ENCODE measurements at places on chromosomes 13 and 19.
A peak's percentile ranks its signal among the peaks of the same experiment; 100 is the strongest.

DNA sequence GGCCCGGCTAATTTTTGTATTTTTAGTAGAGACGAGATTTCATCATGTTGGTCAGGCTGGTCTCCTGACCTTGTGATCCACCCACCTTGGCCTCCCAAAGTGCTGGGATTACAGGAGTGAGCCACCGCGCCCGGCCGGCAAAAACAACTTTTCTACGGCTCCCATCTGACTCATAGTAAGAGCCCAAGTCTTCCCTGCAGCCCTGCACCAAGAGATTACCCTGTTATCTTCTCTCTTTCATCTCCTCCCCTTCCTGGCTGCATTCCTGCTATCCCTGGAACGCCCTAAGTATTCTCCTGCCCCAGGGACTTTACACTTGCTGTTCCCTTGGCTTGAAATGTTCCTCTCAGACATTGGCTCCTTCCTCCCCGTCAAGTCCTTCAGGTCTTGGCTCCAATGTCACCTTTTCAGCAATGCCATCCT lies 6.6 kb downstream of the AP2S1 start:
- no peak for DNase-seq

DNA sequence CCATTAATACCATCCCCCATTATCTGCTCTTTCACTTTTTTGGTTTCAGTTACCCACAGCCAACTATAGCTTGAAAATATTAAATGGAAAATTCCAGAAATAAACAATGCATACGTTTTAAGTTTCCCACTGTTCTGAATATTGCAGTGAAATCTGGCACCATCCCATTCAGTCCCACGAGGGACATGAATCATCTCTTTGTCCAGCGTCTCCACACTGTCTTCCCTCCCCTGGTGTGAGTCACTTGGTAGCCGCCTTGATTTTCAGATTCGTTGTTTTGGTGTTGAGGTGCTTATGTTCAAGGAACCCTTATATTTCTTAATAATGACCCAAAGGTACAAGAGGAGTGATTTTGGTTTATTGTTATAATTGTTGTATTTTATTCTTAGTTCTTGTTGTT lies 246.1 kb downstream of the DCT start:
- DNase-seq = no peak

DNA sequence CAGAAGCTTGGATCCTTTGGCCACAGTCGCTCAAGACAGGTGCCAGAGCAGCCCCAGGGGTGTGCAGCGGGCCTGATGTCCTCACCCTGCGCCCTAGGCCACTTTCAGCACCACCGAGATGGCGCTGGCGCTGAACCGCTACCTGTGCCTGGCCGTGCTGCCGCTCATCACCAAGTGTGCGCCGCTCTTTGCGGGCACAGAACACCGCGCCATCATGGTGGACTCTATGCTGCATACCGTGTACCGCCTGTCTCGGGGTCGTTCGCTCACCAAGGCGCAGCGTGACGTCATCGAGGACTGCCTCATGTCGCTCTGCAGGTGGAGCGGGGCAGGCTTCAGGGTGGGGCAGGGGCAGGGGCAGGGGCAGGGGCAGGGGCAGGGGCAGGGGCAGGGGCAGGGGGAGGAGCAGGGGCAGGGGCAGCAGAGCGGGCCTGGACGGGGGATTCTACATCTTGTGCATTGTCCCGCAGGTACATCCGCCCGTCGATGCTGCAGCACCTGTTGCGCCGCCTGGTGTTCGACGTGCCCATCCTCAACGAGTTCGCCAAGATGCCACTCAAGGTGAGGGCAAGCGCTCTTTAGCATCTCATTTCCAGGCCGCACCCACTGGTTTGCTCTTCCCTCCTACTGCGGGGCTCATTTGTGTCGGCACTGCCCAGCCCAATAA lies 69.1 kb downstream of the RYR1 start:
- DNase-seq = no peak

- DNase-seq = no peak
Measured at GRCh38 chr13:64782466-64782865, 2447.7 kb downstream of the PCDH9 start.

GRCh38 chr19:10553943-10554381 lies 10.3 kb downstream of the ATG4D start:
- DNase-seq = peak; percentile 69

GRCh38 chr13:113862191-113862930 lies 1.5 kb downstream of the GAS6 start:
- DNase-seq = no peak

DNA sequence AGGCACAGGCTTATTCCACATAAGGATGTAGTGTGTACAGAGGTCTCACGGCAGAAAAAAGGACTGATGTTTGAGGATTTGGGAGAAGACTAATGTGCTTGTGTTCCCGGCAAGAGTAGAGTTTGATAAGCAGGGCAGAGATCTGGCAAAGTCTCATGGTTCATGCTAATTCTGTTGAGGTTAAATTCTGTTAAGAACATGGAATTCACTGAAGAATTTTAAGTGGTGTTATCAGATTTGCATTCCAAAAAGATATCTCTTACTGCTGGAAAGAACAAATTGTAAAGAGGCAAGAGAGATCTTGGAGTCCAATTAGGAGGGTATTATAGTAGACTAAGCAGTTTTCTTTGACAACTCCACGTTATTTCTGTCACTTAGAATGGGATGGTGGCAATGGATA lies 348.3 kb downstream of the TDRD3 start:
- no peak for DNase-seq

DNA sequence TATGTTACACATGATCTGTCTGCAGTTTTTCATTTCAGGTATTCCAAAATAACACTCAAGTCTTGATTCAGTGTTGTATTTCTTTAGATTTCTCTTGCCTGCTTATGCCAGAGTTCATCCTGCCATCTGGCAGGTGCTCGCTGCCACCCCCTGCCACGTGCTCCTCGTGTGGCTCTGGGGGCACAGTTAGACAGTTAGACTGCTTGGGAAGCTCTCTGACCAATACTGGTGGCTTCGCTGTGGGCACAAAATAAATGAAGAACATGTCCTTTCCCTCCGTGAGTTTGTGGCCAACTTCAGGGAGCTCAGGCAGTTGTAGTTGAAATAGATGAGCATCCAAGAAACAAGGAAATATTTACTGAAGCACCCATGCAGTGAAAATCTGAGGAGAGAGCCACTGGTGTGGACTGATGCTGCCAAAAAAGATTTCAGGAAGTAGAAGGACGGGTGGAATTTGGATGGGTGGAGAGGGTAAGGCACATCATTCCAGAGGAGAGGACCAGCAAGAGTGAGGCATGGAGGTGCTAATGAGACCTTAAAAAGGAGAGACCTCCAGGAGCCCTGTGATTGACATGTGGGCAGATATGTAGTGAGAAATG lies 37.5 kb upstream of the GPR183 start:
- no peak for DNase-seq

GRCh38 chr13:39776439-39776838 lies 121.0 kb downstream of the COG6 start:
- DNase-seq = no peak

DNA sequence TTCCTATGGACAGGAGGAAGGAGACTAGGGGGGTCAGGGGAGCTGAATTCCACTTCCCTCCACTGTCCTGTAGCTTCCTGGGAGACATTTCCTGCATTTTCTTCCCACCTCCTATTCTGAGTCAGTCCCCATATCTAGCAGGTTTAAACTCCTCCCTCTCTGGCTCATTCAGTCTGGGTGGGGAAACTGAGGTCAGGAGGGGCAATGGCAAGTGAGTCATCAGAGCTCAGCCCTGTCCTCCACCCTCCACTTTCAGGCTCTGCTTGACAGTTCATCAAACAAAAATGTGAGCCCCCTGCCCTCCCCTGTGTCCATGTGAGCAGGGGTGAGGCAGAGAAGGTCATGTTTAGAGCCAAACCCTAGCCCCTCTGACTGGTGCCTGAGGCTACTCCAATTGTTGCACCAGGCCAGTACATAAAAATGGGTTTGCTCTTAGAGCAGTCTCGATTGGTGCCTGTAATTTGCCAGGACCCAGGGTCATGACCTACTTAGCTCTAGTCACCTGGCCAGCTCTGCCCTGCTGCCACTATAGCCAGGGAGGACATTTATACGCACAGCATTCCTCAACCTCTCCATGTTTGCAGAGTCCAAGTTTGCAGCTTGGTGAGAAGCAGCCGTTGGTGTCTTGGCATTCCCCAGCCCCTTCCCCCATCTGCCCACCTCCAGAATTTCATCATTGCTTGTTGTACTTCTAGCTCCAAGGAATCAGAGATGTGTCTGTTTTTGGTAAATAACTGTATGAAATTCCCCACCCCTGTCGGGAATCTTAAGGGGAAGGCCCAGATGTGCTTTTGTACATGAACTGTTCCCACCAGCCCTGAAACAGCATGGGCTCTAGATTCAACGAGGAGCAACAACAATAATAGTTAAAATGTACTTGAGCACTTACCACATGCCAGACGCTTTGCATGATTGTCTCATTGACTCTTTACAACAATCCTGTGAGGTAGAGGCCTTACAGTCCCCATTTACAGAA lies 20.7 kb downstream of the SAMD4B start:
- no peak for DNase-seq

GRCh38 chr13:97325738-97326137 lies 103.6 kb downstream of the MBNL2 start:
- DNase-seq = no peak

GRCh38 chr13:36959456-36960116 lies 39.5 kb upstream of the SMAD9 start:
- DNase-seq = no peak

GRCh38 chr19:19487077-19487949 lies 28.0 kb downstream of the TSSK6 start:
- no peak for DNase-seq

DNA sequence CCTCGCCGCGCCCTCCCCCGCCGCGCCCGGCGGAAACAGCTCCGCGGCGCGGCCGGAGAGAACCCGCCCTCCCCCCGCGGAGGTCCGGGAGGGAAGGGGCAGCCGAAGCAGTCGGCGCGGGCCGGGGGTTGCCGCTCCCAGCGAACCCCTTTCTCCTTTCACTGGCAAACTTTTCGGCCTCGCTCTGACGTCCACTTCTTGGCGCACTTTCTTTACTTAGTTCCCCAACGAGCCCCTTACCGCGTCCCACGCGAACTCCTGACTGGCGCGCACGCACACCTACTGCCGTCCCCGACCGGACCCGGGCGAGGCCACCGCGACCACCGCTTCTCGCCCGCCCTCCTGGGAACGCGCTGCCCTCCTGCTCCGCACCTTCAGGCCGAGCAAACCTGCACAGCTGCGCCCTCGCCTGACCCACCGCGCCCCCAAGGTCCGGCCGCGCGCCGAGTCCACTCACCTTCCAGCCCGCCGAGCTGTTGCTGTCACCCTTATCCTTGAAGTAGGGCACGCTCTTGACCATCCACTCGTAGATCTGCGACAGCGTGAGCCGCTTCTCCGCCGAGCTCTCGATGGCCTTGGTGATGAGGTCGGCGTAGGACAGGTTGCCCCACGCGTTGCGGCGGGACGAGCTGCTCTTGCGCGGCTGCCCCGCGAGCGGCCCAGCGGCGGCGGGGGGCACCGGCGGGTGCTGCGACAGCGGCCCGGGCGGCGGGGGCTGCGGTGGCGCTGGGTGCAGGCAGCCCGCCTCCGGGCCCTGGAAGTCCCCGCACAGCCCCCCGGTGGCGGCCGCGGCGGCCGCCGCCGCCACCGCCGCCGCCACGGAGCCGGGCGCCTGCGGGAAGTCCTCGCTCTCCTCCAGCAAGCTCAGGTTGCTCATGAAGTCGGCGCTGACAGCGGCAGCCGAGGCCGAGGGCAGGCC lies 1.1 kb downstream of the FOXO1 start:
- peak; percentile 68 for DNase-seq

DNA sequence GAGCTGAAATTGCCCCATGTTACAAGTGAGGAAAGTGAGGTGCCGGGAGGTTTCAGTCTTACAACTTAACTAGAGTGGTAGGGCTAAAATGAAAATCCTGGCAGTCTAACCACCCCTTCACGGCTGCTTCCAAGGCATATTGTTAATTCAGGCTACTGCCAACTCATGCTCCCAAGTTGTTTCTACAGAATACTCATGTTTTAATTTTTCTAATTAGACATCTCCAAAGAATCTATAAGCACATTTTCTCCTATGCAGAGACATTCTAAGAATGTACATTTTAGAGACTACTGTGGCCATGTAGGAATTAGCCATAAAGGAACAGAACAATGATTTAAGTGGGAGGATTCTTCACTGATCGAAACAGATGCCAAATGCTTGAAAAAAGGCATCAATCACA lies 7.0 kb upstream of the TSC22D1 start:
- DNase-seq = no peak

DNA sequence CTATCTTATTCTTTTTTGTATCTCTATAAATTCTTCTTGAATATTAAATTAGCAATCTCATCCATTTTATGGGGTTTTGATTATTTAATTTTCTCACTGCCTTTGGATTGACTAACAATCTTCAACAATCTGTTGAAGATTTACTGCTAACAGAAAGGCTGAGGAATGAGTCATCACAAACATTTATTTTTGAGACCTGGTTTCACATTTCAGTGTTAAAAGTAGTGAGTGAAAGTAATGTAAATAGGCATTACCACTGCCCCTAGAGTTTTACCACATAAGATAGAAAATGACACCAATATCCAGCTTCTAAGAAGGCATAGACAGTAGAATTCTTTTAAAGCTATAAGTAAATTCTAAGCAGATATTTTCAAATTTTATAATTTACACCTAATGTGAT lies 472.8 kb downstream of the OLFM4 start:
- DNase-seq = no peak

DNA sequence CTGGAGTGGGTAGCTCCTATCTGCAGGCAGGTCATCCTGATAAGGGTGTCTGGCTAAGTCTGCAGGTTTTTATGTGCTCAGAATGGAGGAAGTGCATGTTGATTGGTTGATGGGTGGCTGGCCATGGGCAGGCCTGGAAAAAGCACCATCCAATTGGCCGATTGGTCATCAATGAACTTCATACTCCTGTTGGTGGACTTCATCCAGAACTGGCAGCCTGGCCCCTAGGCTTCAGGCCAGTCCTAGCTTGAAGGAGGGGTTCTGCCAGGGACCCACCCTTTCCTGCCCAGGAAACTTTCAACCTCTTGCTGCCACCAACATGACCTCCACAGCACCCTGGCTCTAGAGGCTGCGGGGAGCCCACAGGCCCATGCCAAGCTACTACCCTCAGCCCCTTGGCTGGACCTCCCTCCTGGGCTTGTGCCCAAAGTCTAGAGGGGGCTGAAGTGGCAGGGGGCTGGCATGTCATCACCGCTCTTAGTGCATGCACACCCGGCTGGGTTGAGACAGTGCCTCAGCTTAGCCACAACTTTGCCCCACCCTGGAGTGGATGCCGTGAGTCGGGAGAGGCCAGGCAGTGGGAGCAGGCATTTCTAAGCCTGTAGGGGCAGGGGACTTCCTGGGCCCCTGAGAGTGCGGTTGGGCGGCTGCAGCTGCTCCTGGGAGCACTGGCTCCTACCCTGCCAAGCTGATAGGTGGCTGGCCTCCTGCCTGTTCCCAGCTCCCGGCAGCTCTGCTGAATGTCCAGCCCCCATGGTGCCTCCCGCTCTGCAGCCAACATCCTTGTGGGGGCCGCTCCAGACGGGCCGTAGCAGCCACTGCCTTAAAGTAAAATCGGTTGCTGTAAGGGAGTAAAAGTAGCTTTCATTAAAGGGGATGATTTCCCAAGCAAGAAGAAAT lies 13.2 kb downstream of the DNAJC15 start:
- no peak for DNase-seq

- DNase-seq = no peak
Measured at GRCh38 chr13:32474999-32475792, 47.3 kb upstream of the N4BP2L1 start.

- no peak for DNase-seq
Measured at GRCh38 chr13:83622422-83622784, 259.9 kb downstream of the SLITRK1 start.

- DNase-seq = peak; percentile 73
Measured at GRCh38 chr19:1265615-1266128, 3.5 kb upstream of the CIRBP start.

GRCh38 chr19:48362716-48363499 lies 832 bp downstream of the TMEM143 start:
- peak; percentile 92 for DNase-seq

Data from activated T-cell treated with anti-CD3 and anti-CD28 coated beads, Interleukin-2, amount 50 U/mL, for 48 hours (primary cell).